ENCODE measurements at places on chromosomes 7 and 10.

GRCh38 chr7:132910657-132911056 is 171.2 kb downstream of the CHCHD3 start:
- DNase-seq, result no peak

- no peak for DNase-seq
Measured at GRCh38 chr7:30829471-30829870, 58.3 kb downstream of the MINDY4 start.

GRCh38 chr10:102605712-102606111 is 38.6 kb upstream of the TRIM8 start:
- no peak for DNase-seq

DNA sequence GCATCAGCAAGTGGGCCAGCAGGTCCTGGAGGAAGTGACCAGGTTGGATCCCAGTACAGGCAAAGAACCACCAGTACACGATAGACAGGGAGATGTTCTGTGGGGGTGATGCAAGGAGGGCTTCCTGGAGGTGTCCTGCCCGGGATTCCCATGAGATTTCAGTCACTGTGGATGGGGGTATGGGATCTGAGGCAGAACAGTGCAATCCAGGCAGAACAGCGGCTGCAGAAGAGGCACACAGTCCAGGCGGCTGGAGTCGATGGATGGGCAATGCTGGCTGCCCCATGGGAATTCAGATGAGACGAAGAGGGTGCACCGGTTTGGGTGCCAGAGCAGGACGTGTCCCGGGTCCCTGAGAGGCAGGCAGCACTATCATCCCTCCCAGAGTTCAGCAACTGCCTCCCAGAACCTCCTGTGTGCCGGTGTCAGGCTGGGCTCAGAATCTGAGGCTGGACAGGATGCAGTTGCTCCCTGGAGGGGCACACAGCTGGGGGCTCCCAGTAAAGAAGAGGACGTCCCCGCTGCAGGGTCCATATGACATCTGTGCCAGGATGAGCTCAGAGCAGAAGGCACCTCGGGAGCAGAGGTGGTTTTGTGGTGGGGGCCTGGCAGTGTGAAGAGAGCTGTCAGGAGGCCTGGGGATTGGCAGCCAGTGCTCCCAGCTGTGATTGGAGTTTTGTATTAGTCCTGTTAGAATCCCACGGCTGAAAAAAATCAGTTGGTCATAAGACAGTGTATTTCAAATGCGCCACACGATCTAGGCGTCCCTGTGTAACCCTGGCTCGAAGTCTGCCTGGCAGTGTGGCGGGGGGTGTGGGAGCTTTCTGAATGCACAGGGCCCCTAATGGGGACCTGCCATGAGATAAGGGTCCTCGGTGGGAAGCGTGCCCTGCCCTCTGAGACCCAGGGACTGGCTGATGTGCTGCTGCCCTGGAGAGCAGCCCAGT is 3.2 kb downstream of the KNDC1 start:
- DNase-seq, result no peak

GRCh38 chr7:77657427-77658224 is 38.6 kb upstream of the RSBN1L start:
- no peak for DNase-seq

GRCh38 chr10:106410331-106410730 is 754.2 kb downstream of the SORCS1 start:
- DNase-seq, result no peak

DNA sequence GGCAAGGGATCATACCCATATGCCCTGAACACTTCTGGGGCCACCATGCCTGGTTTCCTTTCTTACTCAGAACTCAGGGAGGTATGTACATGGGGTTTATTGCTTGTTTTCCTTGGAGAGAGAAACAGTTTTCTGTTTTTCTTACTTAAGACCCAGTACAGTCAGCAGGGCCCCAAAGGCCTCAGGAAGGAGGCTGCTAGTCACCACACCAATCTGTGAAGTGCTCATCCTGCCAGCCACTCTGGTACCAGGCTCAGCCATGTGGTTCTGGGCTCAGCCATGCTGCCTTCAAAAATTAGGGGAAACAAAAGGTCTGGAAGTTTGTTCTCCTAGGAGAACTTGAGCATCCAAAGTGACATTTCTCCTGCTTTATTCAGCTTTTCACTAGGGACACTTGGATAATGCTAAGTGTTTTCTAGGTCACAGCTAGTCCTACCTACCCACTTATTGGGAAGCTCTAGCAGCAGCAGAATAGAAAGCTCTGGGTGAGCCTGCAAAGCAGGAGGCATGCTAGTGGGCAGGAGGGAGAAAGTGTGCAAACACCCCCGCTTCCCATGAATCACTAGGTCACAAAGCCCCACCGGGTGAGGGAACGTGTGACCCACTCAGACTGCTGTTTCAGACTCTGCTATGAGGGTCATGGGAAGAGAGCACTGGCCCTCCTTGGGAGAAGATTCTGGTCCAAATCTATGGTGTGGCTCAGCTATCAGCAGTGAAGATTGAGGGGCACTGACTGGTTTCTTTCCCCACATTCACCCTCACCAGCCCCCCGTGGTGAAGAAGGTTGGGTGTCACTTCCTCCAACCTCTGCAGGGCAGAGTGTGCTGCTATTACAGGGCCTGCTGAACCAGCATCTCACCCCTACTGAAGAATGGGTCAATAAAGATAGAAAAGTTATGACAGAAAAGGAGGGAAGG is 23.9 kb downstream of the NUDCD3 start:
- DNase-seq, result no peak

GRCh38 chr7:100021297-100021696 is 5.9 kb downstream of the ZKSCAN1 start:
- DNase-seq, result no peak

GRCh38 chr10:104711302-104711721 is 70.2 kb downstream of the SORCS3 start:
- no peak for DNase-seq

GRCh38 chr10:11468126-11468742 is 143.2 kb downstream of the USP6NL start:
- no peak for DNase-seq

GRCh38 chr7:23696916-23697441 is 13.0 kb upstream of the STK31 start:
- DNase-seq, result peak; percentile 10

GRCh38 chr10:132701846-132702190 is 84.1 kb downstream of the NKX6-2 start:
- DNase-seq, result no peak

DNA sequence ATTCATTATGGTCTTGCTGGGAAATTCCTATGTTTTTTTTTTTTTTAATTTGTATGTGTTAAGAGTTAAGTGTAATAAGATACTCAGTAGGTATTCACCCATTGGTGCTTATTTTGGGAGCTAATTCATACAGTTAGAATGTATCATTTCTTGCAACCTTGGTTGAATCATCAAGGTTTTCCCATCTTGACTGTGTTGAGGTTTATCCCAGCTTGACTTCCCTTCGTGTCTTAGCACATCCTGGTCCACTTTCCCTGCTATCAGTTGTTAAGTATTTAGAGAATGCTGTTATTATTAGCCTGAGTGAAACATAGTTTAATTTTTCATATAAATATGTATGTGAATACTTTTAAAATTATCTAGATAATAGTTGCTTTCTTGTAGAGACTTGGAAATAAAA is 20.8 kb downstream of the RALA start:
- no peak for DNase-seq

GRCh38 chr7:231030-231857 is 38.9 kb downstream of the FAM20C start:
- DNase-seq, result no peak

DNA sequence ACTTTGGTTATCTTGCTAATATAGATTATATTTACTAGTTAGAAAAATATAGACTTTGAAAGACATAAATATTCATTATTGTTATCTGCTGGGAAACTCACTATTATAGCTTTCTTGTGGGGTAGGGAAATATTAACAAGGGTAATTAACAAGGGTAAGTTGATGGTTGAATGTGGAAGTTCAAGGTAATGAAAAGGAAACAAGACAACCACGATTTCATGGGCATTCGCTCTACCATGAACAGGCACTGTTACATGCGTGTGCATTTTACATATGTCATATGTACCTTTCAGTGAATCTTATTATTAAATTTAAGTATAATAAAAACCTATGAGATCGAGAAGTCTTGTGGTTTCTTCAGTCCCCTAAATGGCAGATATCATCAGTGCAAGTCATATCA is 251.0 kb upstream of the IMMP2L start:
- DNase-seq, result no peak

DNA sequence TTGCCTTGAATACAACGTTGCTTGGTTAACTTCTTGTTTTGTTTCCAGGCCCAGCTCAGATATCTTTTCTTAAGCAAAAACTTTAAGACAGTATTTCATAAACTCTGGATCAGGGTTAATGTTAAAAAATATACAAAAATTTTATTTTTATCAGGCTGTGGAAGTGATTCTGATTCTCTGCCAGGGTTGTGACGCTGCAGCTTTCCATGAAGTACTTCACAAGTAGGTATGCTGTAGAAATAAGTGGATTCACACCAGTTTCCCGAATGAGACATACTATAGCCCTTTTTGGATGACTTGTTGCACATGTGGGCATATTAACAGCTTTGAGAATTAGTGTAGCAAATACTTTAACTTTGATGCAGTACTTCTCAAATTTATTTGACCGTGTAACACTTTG is 70.1 kb downstream of the CDK14 start:
- no peak for DNase-seq

Measured in T-helper 22 cell (primary cell).